ENCODE measurements at places on chromosomes 3 and 15. TPM values are rescaled to one million over a fixed set of nuclear protein-coding genes. Genes with fewer than 3 reads are reported as not detected.

The BRPF1 gene
- 24.8 TPM for total RNA-seq

The DUOXA2 gene
- not detected for total RNA-seq

The ITPR1 gene
- total RNA-seq, result 12.5 TPM

The SEMA7A gene
- 15.3 TPM for total RNA-seq

The ATP6V1A gene
- total RNA-seq, result 67.3 TPM

The SERPINI1 gene
- 1.5 TPM for total RNA-seq

The CELF6 gene
- total RNA-seq, result 1.5 TPM

The SEC61A1 gene
- 290 TPM for total RNA-seq

The CAMKV gene
- not detected for total RNA-seq

The TRH gene
- total RNA-seq, result not detected

The ATP2B2 gene
- total RNA-seq, result not detected

The LRRN1 gene
- not detected for total RNA-seq

The RYR3 gene
- not detected for total RNA-seq

The SAMMSON gene
- total RNA-seq, result not detected

The SLC35G2 gene
- total RNA-seq, result 9.5 TPM

The CCR4 gene
- 0.78 TPM for total RNA-seq

The TMEM40 gene
- total RNA-seq, result not detected

The PLOD2 gene
- total RNA-seq, result 79.1 TPM

The FGF12 gene
- 2.1 TPM for total RNA-seq

The CYP1A2 gene
- total RNA-seq, result not detected

The TRIM42 gene
- not detected for total RNA-seq

The MYLK gene
- total RNA-seq, result 57.8 TPM

The CEMIP gene
- total RNA-seq, result 0.53 TPM

The CPEB1 gene
- total RNA-seq, result not detected

The FANCD2OS gene
- total RNA-seq, result not detected

The MASP1 gene
- 4.6 TPM for total RNA-seq

The APBA2 gene
- 53.5 TPM for total RNA-seq

The TMEM212 gene
- total RNA-seq, result not detected

The RAB6B gene
- total RNA-seq, result 3.8 TPM

The RPL32 gene
- 1,357 TPM for total RNA-seq

The VGLL3 gene
- total RNA-seq, result 1.1 TPM

The ABI3BP gene
- 7.3 TPM for total RNA-seq

The DNAH12 gene
- total RNA-seq, result 0.12 TPM

The MPI gene
- 50.8 TPM for total RNA-seq

The PTX3 gene
- 317 TPM for total RNA-seq

The HAUS2 gene
- 48.7 TPM for total RNA-seq

The FAM43A gene
- total RNA-seq, result 617 TPM

Data from glomerular endothelial cell (primary cell).